ENCODE measurements at places on chromosomes 2 and 18. TPM values are rescaled to one million over a fixed set of nuclear protein-coding genes. Genes with fewer than 3 reads are reported as not detected.

The NOTO gene
- not detected for total RNA-seq

The TMEM247 gene
- total RNA-seq = not detected

The RND3 gene
- total RNA-seq = 2.5 TPM

The NXPH2 gene
- 1.2 TPM for total RNA-seq

The CCDC74A gene
- total RNA-seq = 13.6 TPM

The COBLL1 gene
- 23.8 TPM for total RNA-seq

The LYPD6 gene
- 2.4 TPM for total RNA-seq

The TMEM17 gene
- total RNA-seq = 2.3 TPM

The CHRND gene
- total RNA-seq = not detected

The SNTG2 gene
- total RNA-seq = 5.7 TPM

The TET3 gene
- total RNA-seq = 10.6 TPM

The DNAH7 gene
- total RNA-seq = 2.3 TPM

- DNase-seq = no peak
Observed at GRCh38 chr2:24174851-24175277, at the start of gene FAM228A. TSS of gene FAM228A (plus strand) at chr2:24175053. CDS start at chr2:24175481, 428 bp downstream.

DNA sequence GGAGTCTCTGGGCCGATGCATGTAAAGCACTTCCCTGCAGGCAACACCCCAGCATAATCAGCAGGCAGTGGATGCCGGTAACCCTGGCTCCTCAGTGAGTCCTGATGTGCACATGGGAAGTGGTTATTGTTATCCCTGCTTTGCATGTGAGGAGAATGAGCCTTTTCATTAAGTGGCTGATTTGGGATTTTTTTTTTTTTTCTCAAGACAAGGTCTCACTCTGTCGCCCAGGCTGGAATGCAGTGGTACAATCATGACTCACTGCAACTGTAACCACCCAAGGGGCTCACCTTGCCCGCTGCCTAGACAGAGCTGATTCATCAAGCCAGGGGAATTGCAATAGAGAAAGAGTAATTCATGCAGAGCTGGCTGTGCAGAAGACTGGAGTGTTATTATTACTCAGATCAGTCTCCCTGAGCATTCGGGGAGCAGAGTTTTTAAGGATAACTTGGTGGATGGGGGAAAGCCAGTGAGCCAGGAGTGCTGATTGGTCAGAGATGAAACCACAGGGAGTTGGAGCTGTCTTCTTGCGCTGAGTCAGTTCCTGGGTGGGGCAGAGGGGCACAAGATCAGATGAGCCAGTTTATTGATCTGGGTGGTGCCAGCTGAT, 95.4 kb downstream of the SOCS6 start:
- DNase-seq = no peak

DNA sequence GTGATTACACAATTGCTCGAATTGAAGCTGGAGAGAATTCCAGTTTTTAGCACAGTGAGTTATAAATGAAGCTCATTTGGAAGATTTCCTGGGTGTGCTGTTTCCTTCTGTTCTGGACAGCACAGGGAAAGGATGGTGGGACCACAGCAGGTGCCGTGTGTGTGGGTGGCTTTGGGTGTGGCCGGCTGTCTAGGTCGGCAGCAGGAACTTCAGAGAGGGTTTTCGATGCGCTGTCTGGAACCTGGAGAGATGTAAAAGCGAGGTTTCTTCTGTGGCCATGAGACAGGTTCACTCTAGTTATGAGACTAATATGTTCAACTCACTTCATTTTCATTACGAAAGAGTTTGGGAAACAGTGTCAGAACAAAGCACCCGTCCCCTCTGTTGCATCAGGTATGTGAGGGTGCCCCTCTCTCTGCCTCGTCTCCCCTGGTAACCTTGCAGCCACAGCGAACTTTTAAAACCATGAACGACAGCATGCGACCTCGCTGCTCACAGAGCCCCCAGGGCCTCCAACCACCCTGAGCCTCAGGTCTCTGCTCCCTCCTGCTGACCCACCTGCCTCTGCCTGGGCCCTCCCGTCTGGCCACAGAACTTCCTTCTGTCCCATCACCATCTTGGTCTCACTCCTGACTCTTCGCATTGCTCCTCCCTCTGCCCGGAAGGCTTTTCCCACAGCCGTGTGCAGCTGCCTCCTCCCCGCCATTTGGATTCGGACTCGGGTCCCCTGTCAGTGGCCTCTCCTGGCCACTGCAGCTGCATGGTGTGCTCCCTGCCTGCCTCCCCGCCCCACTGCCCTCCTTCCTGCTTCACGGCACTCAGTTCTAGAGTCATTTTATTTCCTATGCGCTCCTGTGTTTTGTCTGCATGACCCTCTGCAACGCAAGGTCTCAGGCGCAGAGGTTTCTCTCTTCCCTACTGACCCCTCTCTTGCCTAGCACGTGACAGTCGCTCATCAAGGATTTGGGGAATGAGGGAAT, 151.2 kb downstream of the NDUFA10 start:
- no peak for DNase-seq

- DNase-seq = no peak
Observed at GRCh38 chr2:213415093-213415492, 130.8 kb downstream of the SPAG16 start.

- no peak for DNase-seq
Observed at GRCh38 chr18:59616501-59616900, 80.7 kb downstream of the CCBE1 start.

DNA sequence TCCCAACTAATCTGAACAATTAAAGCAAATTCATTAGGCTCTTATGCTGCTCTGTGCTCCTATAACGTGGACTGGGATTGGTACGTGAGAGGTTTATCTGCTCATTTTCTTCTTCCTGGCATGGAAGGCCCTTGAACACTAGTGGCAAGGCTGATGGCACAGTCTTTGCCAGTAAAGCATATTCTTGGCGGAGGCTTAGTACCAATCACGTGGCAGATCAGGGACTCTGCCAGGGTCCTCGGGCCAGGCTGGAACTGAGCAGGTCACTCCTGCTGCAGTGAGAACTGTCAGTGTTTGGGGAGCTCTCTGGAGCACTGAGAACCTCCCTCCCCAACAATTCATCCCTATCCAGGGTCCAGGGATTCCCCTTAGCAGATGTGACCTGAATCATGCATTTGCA, 3.7 kb upstream of the ALPK2 start:
- DNase-seq = no peak

DNA sequence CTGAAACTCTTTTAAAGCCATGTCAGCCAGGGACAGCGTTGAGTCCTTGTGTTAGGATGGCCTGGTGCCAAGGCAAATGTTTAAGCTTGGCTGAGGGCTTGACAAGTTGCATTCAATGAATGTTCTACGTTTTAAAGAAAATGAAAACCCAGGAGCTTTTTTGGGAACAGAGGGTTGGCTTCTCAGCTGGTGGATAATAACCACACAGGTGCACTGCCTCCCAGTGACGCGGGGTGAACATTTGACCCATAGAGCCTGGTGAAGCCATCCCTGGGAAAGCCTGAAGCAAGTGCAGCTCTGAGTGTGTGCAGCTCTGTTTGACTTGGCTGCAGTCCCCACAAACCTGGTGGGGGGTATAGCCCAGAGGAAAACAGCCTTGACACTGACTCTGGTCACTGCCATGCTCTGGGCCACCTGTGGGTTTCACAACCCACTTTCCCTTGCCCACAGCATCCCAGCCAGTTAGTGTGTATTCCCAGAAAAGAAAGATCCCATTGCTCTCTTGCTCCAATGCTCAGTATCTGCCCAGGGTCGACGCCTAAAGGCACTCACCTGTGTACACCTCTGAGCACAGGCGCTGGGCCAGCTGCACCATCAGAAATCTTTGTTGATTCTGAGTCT, 874.9 kb downstream of the RNF144A start:
- no peak for DNase-seq

DNA sequence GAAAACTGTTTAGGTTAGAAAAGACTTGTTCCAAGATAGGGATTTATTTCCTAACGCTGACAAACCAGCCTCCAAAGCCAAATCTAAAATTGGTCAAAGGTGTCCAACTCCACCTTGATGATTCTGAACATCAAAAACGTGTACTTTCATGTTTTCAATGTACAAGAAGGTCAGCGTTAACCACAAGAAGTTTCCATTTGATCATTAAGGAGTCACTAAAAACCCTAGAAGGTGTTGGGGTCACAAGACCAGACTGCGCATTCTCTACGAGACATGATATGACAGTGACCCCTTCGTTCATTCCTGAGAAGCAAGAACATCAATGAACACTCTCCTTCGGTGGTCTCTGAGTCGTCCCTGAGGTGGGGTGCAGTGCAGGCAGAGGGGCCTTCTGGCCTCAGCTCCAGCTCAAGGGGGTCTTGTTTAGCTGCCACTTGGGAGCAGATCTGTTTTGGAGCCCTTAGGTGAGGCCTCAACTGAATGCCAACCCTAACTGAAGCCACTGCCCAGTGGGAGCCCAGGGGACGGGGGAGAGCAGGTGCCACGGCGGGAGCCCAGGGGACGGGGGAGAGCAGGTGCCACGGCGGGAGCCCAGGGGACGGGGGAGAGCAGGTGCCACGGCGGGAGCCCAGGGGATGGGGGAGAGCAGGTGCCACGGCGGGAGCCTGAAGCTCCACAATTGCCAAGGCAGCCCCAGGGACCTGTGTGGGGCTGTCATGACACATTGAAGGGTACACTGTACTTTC, 55.2 kb downstream of the PARD6G start:
- no peak for DNase-seq

DNA sequence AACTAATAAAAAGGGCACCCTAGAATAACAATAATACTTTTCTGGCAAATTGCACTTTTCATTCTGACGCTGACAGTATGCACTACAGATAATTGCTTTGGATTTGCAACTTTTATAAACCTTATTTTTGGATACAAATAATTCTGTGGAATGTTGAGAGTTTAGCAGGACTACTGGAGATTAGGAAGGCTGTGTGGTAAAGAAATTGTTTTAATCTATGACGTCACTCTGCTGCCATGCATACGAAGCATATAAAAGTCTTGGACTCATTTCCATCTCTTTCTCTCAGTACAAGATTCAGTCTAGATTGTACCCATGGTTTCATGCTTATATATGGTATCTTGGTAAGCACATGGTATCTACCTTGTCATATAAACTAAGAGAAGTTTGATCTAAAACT, 28.1 kb upstream of the ZCCHC2 start:
- DNase-seq = no peak

- DNase-seq = no peak
Observed at GRCh38 chr18:27959101-27959500, 217.8 kb downstream of the CDH2 start.

GRCh38 chr18:79917853-79918614, 33.4 kb downstream of the SLC66A2 start:
- DNase-seq = no peak

DNA sequence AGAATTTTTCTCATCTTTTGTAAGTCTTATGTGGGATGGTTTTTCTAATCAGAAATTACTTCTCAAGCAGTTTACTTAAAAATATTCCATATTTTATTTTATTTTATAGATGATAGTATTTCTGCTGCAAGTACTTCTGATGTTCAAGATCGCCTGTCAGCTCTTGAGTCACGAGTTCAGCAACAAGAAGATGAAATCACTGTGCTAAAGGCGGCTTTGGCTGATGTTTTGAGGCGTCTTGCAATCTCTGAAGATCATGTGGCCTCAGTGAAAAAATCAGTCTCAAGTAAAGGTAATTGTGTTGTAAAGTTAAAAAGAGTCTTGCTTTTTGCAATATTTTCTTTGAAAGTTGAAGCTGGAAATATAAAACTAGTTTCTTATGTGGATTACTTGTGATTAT, 76.2 kb downstream of the EML4 start:
- DNase-seq = no peak

GRCh38 chr2:218005486-218005885, 2.7 kb upstream of the TNS1 start:
- no peak for DNase-seq

DNA sequence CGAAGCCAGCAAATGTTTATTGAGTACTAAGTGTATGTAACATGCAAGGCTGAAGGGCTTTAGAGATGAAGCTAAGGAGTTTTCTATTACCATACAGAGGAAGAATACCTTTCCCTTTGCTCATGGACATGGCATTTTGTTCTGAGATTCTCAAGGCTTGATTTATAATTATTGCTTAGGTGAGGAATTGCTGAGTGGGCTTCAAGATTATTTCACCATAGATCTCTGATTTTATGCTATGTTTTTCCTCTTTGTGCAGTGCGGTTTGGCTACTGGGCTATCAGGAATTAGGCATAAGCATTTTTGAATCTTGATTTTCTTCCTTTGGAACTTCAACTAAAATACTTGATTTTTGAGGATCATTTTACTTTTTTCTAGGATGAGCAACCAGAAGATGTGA, 42.5 kb downstream of the VRK2 start:
- no peak for DNase-seq

DNA sequence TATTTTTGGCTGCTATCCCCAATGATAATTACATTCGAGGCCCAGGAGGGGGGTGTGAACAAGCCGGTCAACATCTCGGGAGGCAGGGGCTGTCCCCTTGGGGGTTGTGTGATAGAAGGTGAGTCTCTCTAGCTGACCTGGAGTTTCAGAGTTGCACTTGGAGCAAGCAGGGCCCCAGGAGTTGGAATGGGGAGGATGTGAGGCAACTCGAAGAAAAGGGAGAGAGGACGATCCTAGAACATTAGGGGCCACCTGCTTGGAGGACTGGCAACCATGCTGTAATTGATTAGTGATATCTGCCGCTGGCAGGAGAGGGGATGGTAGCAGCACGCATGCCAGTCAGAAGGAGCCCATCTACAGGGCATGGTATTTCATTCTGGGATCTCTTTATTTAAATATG, 122.6 kb downstream of the CTIF start:
- DNase-seq = no peak

DNA sequence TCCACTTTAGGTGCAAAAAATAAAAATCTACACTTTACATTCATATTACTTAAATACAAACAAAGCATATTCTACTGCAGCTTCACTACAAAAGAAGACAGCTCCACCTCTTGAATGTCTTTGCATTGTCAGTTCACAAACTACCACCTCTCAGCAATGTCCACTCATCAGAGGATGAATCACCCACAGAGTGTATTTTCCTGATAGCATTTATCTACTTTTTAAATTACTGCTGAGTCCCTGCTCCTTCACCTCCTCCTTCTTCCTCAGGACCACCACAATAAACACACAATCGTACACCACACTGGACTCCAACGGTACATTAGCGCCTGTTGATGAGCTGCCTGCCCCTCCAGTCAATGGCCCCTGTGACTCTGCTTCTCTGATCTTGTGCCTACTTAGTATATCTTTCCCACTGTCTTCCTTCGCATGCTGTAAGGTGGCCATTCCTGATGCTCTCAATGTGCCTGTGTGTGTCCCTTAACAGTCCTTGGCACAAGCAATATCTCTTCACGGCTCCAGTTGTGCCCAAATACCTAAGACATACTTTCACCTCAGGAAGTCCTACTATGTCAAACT, 120.9 kb downstream of the DHRS9 start:
- DNase-seq = no peak

- DNase-seq = no peak
Observed at GRCh38 chr2:84914334-84914733, 8.9 kb downstream of the TMSB10 start.

DNA sequence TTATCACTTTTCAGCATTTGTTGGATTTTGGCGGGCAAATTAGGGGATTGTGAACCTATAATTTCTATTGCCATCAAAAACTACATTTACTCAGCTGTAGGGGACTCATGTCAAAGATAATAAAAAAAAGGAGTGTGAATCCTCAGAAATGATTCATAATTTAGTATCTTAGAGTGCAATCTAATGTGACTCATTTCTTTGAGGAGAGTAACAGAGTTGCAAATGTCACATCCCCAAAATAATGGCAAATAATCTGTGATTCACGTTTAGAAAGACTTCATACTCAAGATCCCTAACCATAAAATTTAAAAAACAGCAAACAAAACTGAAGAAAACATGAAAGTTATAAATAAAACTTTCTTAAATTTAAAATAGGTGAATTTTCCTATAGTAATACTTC, 373.0 kb downstream of the CDH2 start:
- DNase-seq = no peak
